ENCODE measurements at places on chromosomes 5 and 9. TPM values are rescaled to one million over a fixed set of nuclear protein-coding genes. Genes with fewer than 3 reads are reported as not detected.

Gene CBY3
- 0.61 TPM for total RNA-seq

Gene PIP5K1B
- total RNA-seq, result 1.9 TPM

Gene SCGB3A2
- total RNA-seq, result not detected

DNA sequence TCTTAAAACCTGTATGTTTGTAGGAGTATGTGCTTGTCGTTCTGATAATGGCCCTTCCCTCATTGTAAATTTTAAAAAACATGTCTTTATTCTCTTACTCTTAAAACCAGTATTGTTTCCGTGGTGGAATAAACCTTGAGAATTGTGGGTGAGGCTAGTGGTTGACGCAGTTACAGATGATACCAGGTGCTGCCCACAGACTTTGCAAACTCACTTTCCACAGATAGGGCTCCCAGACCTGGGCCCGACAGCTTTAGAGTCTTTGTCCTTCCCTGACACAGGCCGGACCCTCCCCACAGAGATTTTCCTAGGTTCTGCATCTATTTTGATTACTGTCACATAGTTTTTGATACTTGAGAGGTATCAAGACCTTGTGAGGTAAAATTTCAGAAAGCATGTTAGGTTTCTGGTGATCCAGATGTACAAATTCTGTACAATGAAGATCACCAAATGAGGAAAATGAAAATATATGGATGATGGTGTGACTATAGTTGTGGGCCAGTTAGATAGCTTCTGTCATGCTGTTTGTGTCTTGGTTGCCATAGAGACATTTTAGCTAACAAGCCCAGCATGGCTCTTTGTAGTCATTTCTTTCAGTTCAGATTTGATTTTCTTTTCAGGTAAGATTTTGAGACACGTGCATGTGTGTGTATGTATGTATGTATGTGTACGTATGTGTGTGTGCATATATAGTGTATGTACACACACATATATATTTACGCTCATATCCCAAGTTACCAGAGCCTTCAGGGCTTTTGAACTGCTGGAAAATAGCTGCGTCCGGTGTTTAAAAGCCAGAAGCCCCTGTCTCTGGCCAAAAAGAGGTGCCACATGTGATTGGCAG, 33.8 kb downstream of the DMRT1 start:
- ATAC-seq, result no peak

Gene F12
- 6.5 TPM for total RNA-seq

- ATAC-seq, result no peak
These were observed 47.4 kb downstream of the GOLPH3 start for GRCh38 chr5:32126691-32127090.

GRCh38 chr5:54249210-54250028, 61.0 kb downstream of the ARL15 start:
- peak; percentile 78 for ATAC-seq

Gene PCDHGB1
- 0.33 TPM for total RNA-seq

GRCh38 chr9:97842960-97843359, 10.1 kb upstream of the FOXE1 start:
- ATAC-seq, result no peak

Gene TBCA
- total RNA-seq, result 199 TPM

Gene KIF24
- total RNA-seq, result 6.1 TPM

Gene DPYSL3
- total RNA-seq, result 128 TPM

DNA sequence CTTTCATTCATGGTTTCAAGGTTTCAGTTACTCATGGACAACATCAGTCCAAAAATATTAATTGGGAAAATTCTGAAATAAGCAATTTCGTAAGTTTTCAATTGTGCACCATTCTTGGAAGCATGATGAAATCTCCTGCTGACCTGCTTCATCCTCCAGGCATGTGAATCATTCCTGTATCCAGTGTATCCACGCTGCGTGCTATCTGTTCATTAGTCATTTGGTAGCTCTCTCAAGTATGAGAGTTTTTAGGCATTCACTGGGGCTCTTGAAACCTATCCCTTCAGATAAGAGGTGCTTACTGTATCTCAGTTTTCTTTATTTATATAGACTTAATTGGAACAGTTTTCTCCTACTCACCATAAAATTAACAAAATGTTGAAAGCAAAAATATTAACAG, 293.0 kb downstream of the CDH12 start:
- no peak for ATAC-seq

Gene KIF4B
- 0.22 TPM for total RNA-seq

DNA sequence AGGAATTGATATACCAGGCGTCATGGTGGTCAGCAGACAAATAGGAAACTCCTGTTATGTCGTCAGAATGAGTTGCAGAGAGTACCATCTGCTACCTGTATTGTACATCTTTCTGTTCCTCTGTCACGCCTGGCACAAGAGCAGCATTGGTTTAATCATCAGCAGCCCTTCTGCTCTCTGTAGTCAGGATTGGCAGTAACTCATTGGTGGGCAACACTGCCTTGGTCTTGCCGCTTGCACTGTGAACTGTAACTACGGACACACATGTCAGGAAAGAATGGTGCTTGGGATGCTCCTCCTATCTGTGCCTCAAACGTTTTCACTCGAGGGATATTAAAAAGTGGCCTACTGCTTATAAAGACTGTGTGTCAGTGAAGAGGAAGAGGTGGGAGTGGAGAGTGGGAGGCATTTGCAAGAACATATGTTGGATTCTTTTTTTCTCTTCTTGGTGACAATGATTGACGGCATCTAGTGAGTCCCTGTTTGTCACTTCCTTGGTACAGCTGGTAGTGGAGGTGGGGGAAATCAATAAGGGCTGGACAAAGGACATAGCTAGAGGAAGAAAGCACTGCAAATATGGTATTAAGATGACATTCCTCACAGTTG, 76.6 kb downstream of the F2RL2 start:
- ATAC-seq, result no peak

Gene RAB3C
- 50.3 TPM for total RNA-seq

DNA sequence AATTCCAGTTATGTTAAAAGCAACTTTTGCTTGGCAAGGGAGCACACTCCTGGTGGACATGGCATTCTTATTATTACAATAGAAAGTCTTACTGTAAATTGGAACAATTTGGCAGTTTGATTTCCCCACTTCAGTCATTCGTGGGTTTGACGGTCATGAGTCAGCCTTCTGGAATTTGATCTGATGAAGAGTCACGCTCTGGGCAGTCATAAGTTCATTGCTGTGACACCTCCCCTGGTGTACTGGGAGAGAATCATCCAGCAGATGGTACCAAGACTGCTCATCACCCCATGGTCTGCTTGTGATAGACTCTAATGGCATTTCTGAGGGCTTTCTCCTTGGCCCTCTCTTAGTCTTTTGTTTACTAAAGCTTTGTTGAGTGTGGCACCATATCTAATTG, 53.8 kb downstream of the GLRA1 start:
- ATAC-seq, result no peak

GRCh38 chr5:1747803-1748085, 51.9 kb downstream of the MRPL36 start:
- no peak for ATAC-seq

GRCh38 chr5:103037673-103038455, 82.1 kb downstream of the GIN1 start:
- ATAC-seq, result no peak

Gene SHC3
- total RNA-seq, result 5.7 TPM

Gene ADAMTS12
- 2.5 TPM for total RNA-seq

Gene SEMA5A
- total RNA-seq, result 2.3 TPM

DNA sequence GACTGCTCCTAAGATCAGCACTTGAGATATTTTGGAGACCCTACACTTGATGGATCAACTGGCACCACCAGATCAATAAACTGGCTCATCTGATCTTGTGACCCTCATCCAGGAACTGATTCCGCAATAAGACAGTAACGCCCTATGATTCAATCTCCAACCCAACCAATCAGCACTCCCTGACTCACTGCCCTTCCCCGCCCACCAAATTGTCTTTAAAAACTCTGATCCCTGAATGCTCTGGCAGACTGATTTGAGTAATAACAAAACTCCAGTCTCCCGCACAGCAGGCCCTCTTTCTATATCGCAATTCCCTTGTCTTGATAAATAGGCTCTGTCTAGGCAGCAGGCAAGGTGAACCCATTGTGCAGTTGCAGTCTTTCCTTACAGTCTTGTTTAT, 677.0 kb downstream of the LRRC70 start:
- ATAC-seq, result no peak

DNA sequence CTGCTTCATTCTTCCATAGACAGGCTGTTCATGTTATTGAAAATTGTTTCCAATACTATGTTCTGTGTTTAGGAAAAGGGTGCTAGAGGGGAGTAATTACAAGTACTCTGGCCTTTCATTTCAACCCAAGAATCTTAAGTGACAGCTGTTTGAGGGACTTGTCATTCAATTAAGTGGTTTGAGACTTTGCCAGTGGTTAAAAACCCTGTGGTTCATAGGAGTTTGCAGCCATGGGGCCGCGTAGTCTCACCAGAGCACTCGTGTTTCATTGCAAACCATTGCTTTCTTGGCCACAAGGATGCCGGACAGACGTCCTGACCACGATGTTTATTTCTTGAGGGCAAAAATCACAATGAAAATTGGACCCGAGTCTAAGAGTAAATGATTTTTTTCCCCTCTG, 248.8 kb downstream of the NNT start:
- no peak for ATAC-seq

GRCh38 chr5:58285900-58286299, 174.0 kb downstream of the PLK2 start:
- no peak for ATAC-seq

Gene ZNF883
- total RNA-seq, result 2.4 TPM

Gene IL3
- total RNA-seq, result not detected

All from motor neuron (in vitro differentiated cells).